ENCODE measurements at places on chromosomes 5 and 9.

DNA sequence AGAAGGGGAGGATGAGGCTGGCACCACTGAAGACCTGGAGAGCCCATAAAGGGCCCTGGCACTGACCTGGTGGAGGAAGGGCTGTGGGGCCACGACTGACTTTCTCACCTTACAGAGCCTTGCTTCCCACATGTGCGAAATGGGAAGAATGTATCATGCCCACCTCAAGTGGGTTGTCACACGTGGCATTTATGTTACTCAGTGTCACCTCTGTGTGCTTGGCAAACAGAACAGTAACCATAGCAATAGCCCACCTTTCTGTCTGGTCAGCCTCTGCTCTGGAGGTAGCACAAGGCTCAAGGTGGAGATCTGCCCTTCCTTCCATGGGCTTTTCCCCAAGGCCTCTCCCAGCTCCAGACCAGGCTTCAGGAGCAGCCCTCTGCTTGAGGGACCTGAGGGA lies 16.7 kb downstream of the TCF7 start:
- DNase-seq: no peak

DNA sequence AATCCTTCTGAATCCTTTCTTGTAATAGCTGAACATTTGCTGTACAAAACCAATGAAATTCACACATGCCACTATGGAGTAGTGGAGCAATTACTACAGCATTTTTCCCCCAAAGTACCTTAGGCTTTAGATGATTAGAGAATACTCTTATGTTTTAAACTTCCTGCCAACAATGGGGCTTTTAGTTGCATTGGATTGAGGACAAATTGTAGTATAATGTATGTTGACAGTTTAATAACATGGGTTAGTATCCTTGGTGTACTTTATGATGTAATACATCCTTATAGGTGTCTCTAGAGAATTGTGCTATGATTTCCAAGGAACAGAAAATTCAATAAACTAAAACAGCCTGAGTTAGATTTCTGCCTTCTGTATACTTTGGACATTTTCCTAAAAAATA lies 422.7 kb upstream of the GRAMD2B start:
- DNase-seq: peak; percentile 36

DNA sequence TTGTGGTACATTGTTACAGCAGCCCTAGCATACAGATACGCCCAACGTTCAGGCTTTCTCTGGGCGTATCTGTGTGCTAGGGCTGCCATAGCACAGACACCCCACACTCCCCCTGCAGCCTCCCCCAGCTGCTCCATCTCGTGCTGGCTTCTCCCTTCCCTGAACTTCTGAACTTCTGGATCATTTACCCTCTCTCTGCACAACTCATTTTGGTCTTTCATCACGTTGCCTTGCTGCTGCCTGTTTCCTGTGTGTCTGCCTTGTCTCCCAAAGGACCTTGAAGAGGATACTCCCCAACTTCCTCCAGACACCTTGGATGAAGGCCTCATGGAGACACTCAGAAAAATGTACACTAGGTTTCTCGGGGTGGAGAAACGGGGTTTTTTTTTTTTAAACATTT lies 37.3 kb downstream of the SLIT3 start:
- DNase-seq: no peak

GRCh38 chr5:62256161-62257019 lies 49.6 kb upstream of the KIF2A start:
- DNase-seq: no peak

GRCh38 chr9:79572608-79573411 lies 1.0 kb downstream of the TLE4 start:
- DNase-seq: no peak

GRCh38 chr9:38263532-38263931 lies 129.0 kb upstream of the ALDH1B1 start:
- DNase-seq: no peak
